Activated naive CD4-positive, alpha-beta T cell treated with Interleukin-2 at 50 U/mL for 16 hours (primary cell): ENCODE measurements at places on chromosomes 12 and 14.
A peak's percentile ranks its signal among the peaks of the same experiment; 100 is the strongest.

DNA sequence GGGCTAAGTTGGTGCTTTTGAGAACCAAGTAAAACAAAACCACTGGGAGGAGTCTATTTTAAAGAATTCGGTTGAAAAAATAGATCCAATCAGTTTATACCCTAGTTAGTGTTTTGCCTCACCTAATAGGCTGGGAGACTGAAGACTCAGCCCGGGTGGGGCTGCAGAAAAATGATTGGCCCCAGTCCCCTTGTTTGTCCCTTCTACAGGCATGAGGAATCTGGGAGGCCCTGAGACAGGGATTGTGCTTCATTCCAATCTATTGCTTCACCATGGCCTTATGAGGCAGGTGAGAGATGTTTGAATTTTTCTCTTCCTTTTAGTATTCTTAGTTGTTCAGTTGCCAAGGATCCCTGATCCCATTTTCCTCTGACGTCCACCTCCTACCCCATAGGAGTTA is 1.8 kb upstream of the RAB5B start:
- no peak for DNase-seq

DNA sequence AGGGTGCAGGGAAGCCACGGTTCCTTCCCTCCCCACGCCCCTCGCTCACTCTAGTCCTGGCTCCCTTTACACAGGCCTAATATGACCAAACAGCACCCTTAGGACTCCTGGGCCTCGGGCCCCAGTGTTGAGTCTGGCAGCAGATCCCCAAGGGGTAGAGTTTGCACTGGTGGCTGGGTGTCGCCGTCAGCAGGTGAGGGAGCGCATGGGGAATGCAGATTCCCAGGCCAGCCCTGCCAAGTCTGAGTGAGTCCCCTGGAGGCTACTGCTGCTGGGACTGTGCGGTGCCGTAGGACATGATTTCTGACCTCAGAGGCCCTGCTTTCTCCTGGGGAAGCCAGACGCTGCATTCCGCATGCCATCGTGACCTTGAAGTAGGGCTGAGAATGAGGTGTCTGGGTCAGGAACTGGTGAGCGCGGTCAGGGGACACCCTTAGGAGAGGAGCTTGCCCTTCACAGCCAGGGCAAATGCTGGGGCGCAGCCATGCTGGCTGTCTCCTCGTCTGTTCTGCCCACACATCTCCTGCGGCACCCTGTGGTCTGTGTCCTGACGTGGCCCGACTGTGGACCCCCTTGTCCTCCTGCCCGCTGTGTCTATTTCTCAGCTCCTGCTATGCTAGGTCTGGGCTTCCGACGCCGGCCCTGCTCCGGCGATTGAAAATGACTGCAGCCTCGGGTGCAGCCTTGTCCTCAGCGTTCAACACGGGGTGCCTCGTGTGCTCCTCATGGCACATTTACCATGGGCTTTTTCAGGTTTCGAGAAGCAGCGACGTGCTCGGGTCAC is 37.6 kb upstream of the PRMT8 start:
- DNase-seq = no peak

GRCh38 chr12:96193725-96194575 is at the start of gene ELK3:
Gene ELK3 (plus strand): TSS chr12:96194375.
- peak; percentile 60 for DNase-seq

- no peak for DNase-seq
These were observed 2.6 kb upstream of the LGMN start for GRCh38 chr14:92750994-92751400.

DNA sequence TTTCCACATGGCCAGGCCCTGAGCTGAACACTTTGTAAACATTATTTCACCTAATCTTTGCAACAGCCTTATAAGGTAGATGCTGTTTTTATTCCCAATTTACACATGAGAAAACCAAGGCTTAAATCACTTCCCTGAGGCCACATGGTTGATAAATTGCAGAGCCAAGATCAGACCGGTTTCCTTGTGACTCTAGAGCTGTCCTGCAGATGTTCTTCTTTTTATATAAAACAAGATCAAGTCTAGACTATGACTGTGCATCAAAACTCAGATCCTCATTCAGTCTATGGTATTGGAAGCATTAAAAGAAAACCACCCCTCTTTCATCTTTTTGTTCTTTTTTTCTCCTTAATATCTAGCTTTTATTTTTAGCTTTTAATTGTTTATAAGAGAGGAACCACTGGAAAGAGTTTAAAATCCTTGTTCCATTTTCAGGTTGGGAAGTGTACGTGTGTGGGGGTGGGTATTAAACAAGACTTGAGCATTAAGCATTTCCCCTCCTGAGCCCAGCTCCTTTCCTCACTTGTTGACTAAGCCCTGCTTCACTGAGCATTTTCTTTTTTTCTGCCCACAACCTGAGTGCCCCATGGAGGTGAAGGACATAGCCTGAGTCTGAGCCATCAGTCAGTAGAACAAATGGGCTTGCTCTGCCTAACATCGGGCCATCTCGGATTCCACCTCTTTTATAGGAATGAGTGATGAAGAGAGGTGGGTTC is 45.4 kb downstream of the GPATCH2L start:
- DNase-seq = no peak

DNA sequence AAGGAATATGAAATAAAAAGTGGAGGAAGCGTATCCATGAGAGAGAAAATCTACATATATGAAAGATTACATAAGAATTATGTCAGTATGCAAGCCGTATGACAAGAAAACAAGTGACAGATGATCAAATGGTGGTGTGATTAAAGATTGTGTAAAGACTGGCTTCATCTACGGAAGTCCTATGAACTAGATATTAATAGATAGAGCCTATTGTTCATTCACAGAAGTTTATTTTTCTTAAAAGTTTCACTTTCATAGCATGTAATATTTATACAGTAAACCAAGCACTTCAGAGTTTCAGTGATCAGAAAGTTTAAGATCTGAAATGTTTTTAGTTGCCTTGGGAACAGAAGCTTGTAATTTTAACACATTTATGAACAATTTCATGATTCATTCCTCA is 84.5 kb downstream of the VRK1 start:
- DNase-seq = no peak

- DNase-seq = no peak
These were observed 509.1 kb downstream of the DIO2 start for GRCh38 chr14:79702197-79702596.

DNA sequence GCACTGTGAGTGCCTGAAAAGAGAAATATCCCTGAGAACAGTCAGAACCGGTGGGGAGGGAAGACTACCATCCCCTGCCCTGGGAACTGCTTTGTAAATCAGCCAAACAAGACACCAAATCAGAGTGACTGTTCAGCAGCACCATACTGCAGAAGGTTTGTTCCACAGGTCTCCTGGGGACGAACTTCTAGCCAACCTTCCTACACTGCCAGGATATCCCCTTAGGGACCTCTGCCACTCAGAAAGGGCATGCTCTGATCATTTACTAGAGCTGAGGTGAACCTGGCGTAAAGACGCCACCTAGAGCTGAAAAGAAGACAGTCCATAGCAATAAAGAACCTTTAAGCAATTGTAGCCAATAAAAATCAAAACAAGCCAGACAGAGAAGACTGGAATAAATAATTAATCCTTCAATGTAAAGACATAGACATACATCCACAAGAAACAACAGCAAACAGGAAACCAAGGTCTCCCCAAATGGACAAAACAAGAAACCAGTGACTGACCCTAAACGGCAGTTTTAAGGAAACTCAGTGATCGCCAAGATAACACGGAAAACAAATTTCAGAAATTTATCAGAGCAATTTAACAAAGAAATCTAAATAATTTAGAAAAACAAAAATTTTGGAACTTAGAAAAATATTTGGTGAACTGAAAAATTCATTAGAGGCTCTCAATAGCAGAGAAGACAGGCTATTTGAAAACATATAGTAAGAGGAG is 228.1 kb upstream of the AMIGO2 start:
- DNase-seq = peak; percentile 55

DNA sequence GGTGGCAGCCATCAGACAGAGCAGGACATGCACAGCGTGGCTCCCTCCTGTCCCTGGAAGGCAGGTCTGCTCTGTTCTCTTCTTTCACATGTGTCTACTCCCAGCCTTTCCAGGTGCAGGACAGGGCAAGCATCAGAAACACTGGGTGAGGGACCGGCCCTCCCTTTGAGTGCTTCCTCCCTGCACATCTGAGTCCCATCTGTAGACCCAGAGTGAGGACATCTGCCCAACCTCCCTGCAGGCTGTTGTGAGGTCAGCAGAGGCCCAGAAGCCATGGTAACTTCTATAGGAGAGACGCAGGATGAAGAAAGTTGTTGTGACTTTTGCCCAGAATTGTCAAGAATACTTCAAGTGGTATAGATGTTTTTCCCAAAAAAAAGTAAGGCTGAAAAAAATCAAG is 282.7 kb downstream of the CACNA1C start:
- DNase-seq = no peak

GRCh38 chr12:13591059-13591458 is 390.3 kb downstream of the GRIN2B start:
- DNase-seq = no peak

GRCh38 chr12:31406345-31406744 is 80.4 kb upstream of the SINHCAF start:
- DNase-seq = no peak

DNA sequence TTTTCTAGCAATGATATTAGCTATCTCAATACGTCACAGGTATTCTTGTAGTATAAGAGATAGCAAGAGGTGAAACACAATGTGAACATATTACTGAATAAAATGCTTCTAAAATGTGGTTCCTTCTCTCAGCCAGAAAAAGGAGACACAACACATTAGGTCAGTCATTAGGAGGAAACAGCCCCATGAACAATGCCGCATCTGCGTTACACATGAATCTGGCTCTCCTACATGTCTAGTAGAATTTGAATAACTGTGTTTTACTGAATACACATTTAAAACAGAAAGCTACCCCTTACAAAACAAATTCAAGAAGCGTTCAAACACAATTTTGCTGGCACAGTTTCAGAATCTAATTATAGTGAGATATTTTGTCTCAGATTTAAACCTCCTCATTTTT is 51.6 kb downstream of the EFCAB11 start:
- DNase-seq = no peak

GRCh38 chr12:27968972-27969623 is 3.4 kb downstream of the PTHLH start:
- DNase-seq = peak; percentile 3

GRCh38 chr12:119052001-119052400 is 70.7 kb downstream of the SRRM4 start:
- DNase-seq = no peak

- no peak for DNase-seq
These were observed 8.8 kb upstream of the A2M start for GRCh38 chr12:9124383-9125031.

- no peak for DNase-seq
These were observed 1.8 kb downstream of the KCNA1 start for GRCh38 chr12:4911316-4911994.

GRCh38 chr14:60508707-60509437 is at the start of gene SIX6:
Gene SIX6 (plus strand): TSS chr14:60509146. CDS start chr14:60509399, 253 bp downstream.
- DNase-seq = no peak

- DNase-seq = no peak
These were observed 227.2 kb downstream of the MED13L start for GRCh38 chr12:116050275-116050674.

DNA sequence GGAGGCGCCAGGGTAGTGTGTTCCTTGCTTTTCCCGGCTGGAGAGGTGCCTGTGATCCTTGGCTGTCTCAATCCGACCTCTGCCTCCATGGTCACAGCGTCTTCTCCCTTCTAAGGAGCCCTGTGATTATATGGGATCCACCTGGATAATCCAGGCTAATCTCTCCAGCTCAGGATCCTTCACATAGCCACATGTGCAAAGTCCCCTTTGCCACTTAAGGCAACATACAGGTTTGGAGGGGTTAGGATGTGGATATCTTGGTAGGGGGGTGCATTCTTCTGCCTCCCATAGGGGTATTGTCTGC is 1.2 kb upstream of the HVCN1 start:
- no peak for DNase-seq

DNA sequence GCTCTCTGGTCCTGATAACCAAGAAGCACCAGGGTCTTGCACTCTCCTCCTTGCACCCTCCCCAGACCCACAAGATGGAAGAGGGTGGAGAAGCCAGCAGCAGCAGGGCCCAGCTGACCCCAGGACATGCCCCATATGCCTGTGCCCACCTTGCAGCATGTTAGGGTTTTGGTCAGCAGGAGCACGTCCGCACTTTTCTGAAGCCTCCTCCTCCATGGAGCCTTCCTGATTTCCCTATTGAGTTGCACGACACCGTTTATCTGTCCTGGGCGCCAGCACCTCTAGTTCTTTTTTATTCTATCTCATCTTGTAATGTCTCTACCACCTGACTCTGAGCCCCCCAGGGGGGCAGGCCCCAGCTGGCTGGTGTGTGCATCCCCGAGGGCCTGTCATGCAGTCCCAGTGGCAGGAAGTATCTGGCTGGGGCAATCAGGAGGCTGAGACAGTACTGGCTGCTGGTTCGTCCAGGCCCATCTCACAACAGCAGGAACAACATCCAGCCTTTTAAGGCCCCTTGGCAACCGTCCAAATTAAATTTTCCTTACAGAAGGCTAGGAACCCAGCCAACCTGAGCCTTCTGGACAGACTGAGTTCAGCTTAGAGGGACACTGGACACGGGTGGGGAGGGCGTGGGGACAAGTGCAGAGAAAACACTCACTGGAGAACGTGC is 39.6 kb downstream of the CCDC85C start:
- no peak for DNase-seq

DNA sequence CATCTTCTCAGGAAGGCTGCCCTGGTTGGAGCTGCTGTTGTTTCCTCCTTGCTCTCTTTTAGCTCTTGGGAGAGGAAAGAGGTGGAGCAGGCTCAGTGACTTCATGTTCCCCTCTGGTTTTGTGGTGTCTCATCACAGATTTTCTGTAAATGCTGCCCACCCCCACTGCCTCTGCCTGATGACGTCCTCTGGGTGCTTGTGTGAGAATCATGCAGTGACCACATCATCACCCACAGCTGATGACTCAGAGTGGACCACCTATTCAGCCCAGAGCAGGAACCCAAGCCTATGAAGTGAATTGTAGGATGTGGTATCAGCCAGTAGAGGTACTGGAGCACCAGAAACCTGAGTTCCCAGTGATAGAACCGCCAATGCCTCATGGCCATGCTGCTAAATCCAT is at the start of gene GZMB:
TSS of gene GZMB (minus strand) at position 33 of the 400 bp plus-strand sequence. CDS start at position 3, 30 bp downstream.
- peak; percentile 64 for DNase-seq

DNA sequence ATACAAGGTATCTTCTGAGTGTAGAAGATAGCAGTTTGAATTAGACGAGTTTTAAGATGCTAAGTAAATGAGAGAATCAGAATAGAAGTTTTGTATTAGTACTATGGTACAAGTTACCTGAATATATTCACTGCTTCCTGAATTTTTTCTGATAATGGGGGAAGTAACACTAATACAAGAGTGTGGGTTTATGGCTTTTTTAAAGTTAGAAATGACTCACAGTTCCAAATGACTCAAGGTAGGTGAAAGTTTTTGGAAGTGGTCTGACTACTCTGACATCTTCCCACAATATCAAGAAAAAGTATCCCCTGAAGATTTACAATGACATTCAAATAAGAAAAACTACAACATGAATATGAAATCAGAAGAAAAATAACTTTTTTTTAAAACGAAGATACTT is 123.7 kb upstream of the GARIN6 start:
- DNase-seq = no peak

GRCh38 chr12:67714648-67715047 is 66.1 kb downstream of the DYRK2 start:
- no peak for DNase-seq
